ENCODE measurements at places on chromosomes 11 and 22.

DNA sequence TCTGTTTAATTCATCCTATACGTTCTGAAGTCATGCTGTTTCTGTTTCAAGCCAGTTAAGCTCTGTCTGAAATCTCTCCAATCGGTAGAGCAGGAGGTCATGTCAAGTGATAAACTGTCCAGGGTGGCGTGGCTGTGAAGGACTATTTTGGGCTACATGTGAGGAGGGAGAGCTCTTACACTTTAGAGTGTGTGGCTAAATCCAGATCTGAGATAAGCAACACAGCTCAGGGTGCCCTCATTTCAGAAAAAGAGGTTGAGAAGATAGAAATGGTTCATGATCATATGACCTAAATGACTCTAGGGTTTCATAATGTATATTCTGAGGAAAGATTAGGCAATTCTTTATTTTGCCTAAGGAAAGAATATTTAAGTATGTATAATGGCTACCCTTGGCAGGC is 8.4 kb downstream of the BLID start:
- DNase-seq: no peak

DNA sequence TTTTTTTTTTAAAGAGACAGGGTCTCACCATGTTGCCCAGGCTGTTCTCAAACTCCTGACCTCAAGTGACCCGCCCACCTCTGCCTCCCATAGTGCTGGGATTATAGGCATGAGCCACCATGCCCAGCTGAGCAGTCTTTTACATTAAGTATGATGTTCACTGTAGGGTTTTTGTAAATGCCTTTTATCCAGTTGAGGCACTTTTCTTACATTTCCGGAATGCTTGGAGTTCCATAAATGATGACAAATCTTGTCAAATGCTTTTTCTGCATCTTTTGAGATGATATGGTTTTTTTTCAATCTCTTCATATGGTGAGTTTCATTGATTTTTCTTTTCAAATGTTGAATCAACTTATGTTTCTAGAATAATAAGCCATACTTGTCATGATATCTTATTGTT is 29.4 kb upstream of the CTTN start:
- no peak for DNase-seq

DNA sequence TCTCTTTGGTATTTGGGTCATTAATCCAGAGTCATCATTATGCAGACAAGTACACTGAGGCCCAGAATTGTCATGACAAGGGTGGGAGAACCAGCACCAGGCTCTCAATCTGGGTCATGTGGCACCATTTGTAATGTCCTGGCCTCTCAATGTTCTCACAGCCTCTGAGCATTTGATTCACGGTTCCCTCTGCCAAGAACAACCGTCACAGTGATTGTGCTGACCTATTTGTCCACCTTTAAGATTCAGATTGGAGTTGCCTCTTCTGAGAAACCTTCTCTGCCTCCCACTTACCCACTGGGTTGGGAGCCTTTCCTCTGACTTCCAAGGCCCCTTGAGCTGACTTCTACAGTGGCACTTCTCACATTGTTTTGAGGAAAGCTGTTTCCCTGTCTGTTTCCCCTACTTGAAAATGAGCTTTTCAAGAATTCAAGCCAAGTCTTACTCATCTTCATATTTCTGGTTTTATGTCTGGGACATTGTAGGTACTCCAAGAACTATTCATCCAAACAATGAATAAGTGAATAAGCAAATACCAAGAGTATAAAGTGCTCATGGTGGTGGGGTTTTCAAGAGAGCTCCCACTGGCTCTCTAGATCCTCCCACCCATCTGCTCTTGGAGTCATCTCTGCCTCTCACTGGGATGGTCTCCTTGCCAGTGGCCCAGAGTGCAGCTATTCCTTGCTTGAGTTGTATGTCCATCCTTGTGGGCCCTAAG is 126.4 kb upstream of the E2F8 start:
- DNase-seq: no peak

DNA sequence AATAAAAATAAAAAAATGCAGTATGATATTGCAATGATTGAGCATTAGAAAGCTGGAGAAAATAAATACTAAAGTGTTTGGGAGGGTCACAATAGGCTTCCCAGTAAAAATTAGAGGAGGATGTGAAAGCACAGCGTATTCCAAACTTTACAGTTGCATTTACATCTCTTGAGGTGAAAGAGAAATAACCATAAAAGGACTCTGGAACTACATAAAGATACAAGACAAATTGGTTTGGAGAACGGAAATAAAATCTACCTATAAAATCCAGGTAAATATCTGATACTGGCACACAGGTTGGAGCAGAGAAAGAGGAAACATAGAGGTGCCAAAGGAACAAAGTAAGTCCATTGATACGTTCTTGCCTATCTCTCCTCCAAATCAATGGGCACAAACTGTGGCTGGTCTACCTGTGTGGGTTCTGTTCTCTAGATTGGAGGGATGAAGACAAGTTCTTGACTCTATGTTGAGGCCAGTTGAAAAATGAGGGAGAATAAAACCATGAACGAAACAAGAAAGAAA is at the start of gene MS4A12:
Gene MS4A12 (plus strand): TSS at position 291 of the 522 bp plus-strand sequence. CDS start 4,541 bp downstream, outside the sequence.
- no peak for DNase-seq

- no peak for DNase-seq
Observed at GRCh38 chr11:2651826-2652271, 47.9 kb downstream of the KCNQ1OT1 start.

- DNase-seq: no peak
Observed at GRCh38 chr11:116782728-116783127, 5.1 kb downstream of the ZPR1 start.

GRCh38 chr11:44243595-44244343 is 66.2 kb downstream of the ALX4 start:
- no peak for DNase-seq

GRCh38 chr11:28517621-28518020 is 409.4 kb downstream of the METTL15 start:
- no peak for DNase-seq

DNA sequence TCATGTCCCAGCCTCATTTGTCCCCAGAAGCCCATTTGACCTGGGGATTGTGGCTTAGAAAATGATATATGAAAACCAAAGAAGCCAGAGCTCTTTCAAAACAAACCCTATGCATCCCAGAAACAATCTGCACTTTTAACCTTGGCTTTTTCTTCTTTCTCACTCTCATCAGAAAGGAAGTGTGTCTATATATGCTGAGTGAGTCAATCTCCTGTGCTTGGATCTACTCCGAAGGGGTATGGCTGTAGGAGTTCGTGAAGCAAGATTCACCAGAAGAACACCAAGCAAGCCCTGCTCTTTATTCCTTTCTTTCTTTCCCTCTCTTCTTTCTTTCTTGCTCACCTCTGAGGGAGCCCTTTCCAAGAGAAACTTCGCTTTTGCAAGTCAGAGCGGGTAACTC is 636 bp downstream of the PAMR1 start:
- DNase-seq: no peak

DNA sequence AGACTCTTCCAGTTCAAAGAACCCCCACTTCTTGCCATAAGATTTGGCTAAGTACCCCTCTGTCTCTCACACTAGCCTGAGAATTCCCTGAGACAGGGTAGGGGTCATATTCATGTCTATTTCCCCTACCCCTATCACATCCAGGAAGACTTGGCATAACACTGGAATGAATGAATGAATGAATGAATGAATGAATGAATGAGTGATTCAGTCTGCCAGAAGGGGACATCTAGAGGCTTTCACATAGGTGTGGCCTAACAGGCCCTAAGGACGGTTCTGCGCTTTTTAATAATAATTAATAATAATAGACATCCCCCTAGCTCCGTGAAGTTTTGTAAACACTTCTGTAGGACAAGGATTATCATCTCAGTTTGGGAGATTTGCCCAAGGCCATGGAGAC is 415.7 kb downstream of the TENM4 start:
- DNase-seq: no peak

Data from stimulated activated CD8-positive, alpha-beta memory T cell treated with anti-CD3 and anti-CD28 coated beads, Interleukin-7, amount 100 ng/mL, for 48 hours (primary cell).